ENCODE measurements at places on chromosomes 4 and X.

DNA sequence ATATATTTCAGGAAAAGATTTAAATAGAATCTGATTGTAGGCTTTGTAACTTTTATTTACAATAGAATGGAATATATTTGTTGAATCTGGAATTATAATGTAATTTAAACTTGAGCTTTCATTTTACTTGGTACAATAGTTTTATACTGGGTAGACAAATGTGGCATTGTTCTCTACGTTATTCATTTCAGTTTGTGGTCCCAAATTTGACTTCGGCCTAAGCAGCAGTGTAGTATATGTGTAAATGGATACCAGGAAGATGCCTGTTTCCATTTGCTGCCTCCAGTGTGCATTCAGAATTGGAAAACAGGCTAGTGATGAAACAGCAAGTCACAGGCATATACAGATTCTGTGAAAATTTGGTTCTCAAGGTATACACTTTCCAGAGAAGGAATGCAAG lies 77.8 kb downstream of the CLDN22 start:
- no peak for DNase-seq

- DNase-seq = no peak
Measured at GRCh38 chrX:38939067-38939466, 137.8 kb downstream of the MID1IP1 start.

GRCh38 chr4:182893474-182894080 lies 23.6 kb downstream of the DCTD start:
- no peak for DNase-seq

GRCh38 chr4:74402692-74403456 lies 37.9 kb downstream of the EREG start:
- no peak for DNase-seq

Data from posterior vena cava (tissue), 2 donors.